ENCODE measurements at places on chromosomes 6 and 20. TPM values are rescaled to one million over a fixed set of nuclear protein-coding genes. Genes with fewer than 3 reads are reported as not detected.

- no peak for DNase-seq
Observed at GRCh38 chr6:168545428-168545827, 104.4 kb downstream of the SMOC2 start.

- no peak for DNase-seq
Observed at GRCh38 chr6:102813489-102814275, 1420.2 kb downstream of the GRIK2 start.

The CALHM5 gene
- 3.2 TPM for polyA plus RNA-seq

The CLPSL2 gene
- polyA plus RNA-seq = not detected

GRCh38 chr6:26126394-26127235, 39.4 kb downstream of the HFE start:
- DNase-seq = no peak

DNA sequence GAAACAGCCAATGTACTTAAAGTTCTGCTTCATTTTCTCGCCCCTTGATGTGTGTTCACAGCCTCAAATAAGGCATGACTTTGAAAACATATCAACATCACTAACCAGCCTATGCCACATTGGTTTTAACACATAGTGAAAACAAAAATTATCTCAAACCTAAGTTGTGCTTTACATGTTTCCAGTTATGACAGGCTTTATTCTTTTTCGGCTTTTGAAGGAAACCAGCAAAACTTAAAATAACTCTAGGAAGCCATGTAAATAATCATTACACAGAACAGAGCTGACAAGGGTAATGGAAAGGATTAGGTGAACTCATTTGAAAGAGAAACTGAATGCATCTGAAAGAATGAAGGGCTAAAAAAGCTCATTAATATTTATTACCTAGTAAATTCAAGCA, 42.1 kb downstream of the BMP5 start:
- no peak for DNase-seq

GRCh38 chr6:167996424-167997199, 859 bp upstream of the KIF25 start:
- no peak for DNase-seq

- no peak for DNase-seq
Observed at GRCh38 chr20:17651760-17652388, 30.2 kb downstream of the RRBP1 start.

DNA sequence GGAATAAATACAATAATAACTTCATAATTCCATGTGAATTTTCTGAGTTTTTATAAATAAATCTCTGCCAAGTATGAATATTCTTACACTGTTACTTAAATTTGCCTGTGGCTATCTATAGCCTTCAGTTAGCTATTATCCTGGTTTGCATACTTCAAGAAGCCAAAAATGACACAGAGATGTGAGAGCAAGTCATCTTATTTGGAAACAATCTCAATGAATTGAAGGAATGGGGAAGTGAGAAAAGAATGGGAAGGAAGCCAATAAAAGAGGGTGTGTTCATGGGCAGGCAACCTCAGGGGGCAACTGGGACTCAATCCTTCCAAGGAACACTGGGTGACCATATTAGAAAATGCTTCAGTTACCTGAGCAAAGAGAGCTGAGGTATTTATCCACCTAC, 9.9 kb downstream of the HAO1 start:
- DNase-seq = no peak

The CLIC5 gene
- 13.7 TPM for polyA plus RNA-seq

The XKR7 gene
- 0.09 TPM for polyA plus RNA-seq

GRCh38 chr6:51648236-51648635, 439.2 kb downstream of the PKHD1 start:
- DNase-seq = no peak

DNA sequence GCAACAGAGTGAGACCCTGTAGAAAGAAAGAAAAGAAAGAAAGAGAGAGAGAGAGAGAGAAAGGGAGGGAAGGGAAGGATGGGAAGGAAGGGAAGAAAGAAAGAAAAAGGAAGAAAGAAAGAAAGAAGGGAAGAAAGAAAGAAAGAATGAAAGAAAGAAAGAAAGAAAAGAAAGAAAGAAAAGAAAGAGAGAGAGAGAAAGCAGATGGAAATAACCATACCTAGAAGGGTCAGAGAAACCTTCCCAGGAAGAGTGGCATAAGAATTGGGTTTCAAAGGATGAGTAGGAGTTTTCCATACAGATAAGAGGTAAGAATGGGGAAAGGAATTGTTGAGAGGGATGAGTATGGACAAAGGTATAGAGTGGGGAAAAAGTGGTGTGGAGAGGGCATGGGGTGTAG, 54.6 kb upstream of the SLC32A1 start:
- DNase-seq = no peak

DNA sequence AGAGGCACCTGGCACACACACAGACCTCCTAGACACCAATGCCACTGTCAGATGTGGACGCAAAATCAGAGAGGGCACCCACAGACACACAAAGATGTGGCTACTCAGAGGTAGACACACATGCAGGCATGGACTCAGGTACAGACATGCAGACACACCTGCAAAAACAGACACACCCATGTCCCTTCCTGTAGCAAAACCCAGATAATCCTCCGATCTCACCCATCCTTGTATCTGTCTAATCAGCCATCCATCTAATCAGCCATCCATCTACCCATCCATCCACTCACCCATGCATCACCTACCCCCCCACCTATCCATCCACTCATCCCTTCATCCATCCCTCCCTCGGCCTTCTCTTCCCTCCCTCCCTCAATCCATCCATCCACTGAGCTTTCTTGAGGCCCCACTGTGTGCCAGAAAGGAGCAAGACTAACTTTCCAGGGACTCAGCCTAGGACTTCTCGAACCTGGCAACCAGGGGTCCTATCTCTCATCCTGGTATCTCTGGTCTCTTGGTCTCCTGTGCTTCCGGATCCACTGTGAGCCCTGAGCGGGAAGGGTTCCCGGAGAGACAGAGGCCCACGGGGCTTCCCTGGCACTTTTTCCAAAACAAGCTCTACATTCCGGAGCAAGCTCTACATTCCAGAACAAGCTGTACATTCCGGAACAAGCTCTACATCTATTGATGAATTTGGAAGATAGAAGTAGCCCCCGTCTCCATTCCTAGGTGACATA, 1.1 kb upstream of the TGM2 start:
- peak; percentile 68 for DNase-seq

The ZNF311 gene
- polyA plus RNA-seq = 2.0 TPM

GRCh38 chr20:2820084-2820895, 4.1 kb downstream of the TMEM239 start:
- DNase-seq = no peak

- DNase-seq = no peak
Observed at GRCh38 chr6:163260111-163260895, 154.2 kb upstream of the QKI start.

The CRISP3 gene
- 0.26 TPM for polyA plus RNA-seq

DNA sequence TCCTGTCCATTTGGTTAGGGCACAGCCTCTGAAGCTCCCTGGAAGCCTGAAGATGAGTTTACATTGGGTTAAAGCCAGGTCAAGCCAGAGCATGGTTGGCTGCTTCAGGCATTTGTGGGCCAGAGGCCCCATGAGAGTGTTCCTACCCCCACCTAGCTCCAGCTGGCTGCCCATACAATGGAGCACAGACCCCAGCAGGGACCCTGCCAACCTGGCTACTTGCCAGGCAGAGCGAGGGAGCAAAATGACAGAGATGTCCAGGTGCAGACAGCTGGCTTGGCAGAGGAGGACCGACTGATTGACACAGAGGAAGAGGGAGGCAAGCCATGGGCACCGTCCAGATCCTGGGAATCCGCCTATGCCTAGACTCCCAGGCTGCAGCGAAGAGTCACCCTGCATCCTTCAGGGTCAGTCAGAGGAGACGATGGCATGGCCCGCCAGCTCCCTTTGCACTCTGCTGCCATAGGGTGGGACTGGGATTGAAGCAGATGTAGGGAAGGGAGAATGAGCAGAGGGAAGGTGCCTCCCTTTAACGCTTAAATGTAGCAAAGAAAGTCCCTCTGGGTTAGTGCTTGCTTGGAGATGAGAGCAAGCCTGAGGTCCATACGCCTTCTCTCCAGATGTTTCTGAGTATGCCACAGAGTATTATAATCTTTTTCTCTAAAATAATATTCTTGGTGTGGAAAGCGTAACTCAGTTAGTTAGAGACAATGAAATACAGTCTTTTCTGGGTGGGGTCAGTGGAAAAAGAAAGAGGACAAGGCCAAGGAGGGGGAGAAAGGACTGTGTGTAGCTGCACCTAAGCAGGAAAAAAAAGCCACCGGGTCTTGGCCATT, 77.6 kb upstream of the FYN start:
- peak; percentile 58 for DNase-seq

DNA sequence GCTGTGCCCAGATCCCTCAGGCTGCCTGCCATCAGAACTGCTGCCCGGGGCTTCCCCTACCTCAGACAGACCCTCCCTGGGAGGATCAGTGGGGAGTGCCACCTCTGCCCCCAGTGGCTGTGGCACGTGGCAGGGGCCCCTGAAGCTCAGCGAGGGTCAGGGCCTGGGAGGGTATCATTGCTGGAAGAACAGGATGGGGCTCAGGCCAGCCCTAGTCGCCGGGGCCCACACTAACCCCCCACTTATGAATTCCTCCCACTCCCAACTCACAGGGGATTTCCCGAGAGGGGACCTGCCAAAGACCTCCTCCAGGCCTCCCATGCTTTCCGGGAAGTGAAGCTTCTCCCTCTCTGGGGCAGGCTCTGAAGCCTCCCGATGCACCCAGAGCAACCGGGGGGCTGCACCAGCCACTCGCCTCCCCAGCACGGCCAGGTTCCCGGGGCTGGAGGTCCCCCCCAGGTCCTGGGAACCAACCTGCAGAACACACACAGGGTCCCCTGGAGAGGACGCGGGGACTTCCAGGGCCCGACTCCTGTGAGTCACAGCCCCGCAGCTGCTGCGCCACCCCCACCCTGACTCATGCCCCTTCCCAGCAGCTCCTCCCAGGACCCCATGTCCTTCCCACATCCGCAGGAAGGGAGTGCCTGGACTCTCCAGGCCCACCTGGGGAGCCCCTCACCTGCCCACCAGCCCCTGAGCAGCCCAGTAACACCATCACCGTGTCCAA, 2.5 kb downstream of the TNFRSF6B start:
- peak; percentile 70 for DNase-seq

GRCh38 chr6:120627612-120628011, 706.7 kb downstream of the TBC1D32 start:
- no peak for DNase-seq

Measured in muscle of back (tissue), 13 donors.